Activated T-cell treated with anti-CD3 and anti-CD28 coated beads, Interleukin-2, amount 50 U/mL, for 24 hours (primary cell): ENCODE measurements at places on chromosomes 4 and X.

DNA sequence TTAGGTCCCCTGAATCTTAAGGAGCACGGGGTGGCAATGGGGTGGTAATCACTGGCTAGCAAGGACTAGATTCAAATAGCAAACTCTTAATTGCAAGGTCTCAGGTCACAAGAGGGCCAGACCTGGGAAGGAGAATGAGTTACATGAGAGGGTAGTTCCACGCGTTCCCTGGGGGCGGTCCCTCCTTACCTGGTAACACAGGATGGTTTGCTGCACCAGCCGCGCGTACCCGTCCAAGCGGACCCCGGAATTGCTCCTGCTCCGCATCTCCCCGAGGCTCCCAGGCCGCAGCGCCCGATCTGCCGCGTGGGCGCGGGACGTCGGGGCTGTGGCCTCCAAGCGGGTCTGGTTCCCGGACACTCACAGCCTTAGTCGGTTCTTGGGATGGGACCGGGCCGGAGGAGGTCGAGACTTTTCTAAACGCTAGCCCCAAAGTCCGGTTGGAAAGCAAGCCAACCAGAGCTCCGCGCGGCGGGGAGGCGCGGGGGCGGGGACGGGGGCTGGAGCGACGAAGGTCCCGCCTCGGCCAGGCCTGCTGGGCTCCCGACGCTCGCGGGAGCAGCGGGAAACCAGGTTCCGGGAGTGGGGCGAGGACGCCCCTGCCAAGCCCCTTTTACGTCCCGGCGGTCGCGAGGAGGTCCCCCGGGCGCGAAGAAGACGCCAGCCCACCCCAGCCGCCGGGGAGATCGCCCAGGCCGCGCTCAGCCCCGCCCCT, at the start of gene PHKA2:
PHKA2 (minus strand) TSS at position 449 of the 715 bp plus-strand sequence; CDS start at position 267, 182 bp downstream.
- DNase-seq: no peak

- no peak for DNase-seq
Measured at GRCh38 chr4:53484911-53485657, 106.2 kb downstream of the LNX1 start.

GRCh38 chr4:173508386-173509035, 21.5 kb downstream of the HAND2 start:
- DNase-seq: no peak

DNA sequence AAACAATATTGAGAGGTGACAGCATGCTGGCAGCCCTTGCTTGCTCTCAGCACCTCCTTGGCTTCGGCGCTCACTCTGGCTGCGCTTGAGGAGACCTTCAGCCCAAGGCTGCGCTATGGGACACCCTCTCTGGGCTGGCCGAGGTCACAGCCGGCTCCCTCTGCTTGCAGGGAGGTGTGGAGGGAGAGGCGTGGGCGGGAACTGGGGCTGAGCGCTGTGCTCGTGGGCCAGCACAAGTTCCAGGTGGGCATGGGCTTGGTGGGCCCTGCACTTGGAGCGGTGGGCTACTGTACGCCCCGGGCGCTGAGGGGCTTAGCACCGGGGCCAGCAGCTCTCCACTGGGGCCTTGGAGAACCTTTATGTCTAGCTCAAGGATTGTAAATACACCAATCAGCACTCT, 1613.8 kb upstream of the IGFBP7 start:
- no peak for DNase-seq

- DNase-seq: no peak
Measured at GRCh38 chr4:103405415-103405814, 207.3 kb upstream of the CENPE start.

DNA sequence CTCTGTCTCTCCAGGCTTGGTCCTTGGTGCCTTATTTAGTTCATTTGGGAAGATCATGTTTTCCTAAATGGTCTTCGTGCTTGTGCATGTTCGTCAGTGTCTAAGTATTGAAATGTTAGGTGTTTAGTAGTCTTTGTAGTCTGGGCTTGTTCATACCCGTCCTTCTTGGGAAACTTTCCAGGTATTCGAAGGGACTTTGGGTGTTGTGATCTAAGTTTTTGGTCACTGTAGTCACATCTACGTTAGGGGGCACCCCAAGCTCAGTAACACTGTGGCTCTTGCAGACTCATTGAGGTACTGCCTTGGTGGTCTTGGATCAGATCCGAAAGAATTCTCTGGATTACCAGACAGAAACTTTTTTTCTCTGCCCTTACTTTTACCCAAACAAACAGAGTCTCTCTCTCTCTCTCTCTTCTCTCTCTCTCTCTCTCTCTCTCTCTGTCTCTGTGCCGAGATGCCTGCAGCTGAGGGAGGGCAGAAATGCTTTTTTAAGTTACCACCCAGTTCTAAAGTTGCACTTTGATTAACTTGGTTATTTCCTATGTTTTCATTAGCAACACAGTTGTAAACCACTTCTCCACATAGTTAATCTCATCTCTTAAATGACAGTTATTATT, 67.6 kb upstream of the SLC7A3 start:
- DNase-seq: no peak
